ENCODE measurements at places on chromosomes 1 and 21. TPM values are rescaled to one million over a fixed set of nuclear protein-coding genes. Genes with fewer than 3 reads are reported as not detected.
A peak's percentile ranks its signal among the peaks of the same experiment; 100 is the strongest.

The DNAJC6 gene
- 4.7 TPM for total RNA-seq

The FAM72B gene
- total RNA-seq = not detected

The CRYBG2 gene
- not detected for total RNA-seq

The GRHL3 gene
- total RNA-seq = not detected

The KRTAP12-2 gene
- not detected for total RNA-seq

The SLC44A5 gene
- 0.58 TPM for total RNA-seq

The FALEC gene
- total RNA-seq = 0.44 TPM

The MYOM3 gene
- 440 TPM for total RNA-seq

The MPC2 gene
- total RNA-seq = 267 TPM

The TMEM82 gene
- not detected for total RNA-seq

The PROX1 gene
- 80.6 TPM for total RNA-seq

The INTS7 gene
- total RNA-seq = 9.5 TPM

The BRDT gene
- not detected for total RNA-seq

The PLA2G5 gene
- total RNA-seq = 51.4 TPM

- no peak for DNase-seq
Measured at GRCh38 chr1:94218332-94218731, 19.1 kb downstream of the ARHGAP29 start.

DNA sequence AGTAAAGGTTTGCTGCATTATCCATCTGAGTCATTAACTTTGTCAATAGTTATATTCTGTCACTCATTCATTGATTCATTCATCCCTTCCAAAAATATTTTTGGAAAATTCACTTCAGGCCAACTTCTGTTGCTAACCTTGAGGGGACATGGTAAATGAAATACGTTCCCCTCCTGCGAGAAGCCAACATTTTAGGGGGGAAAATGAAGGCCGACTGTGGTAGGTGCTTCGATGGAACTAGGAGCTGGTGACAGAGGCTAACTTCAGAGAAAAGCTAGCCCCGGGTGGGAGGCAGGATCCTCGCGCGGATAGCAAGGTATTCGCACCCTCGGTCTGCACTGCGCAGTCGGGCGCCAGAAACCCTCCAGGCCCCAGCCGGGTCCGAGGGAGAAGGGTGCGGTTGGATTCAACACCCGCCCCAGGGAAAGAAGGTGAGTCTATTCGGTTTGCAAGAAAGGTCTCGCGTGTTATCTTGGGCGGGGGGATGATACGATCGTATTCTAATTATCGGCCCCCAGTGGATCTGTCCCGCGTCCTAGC, 646 bp upstream of the RRP15 start:
- DNase-seq = no peak

- DNase-seq = peak; percentile 42
Measured at GRCh38 chr1:11550664-11551283, 71.8 kb downstream of the DISP3 start.

GRCh38 chr1:18064534-18064933, 43.1 kb upstream of the IGSF21 start:
- DNase-seq = no peak

- peak; percentile 20 for DNase-seq
Measured at GRCh38 chr21:33266789-33267135, 595 bp downstream of the IL10RB start.

DNA sequence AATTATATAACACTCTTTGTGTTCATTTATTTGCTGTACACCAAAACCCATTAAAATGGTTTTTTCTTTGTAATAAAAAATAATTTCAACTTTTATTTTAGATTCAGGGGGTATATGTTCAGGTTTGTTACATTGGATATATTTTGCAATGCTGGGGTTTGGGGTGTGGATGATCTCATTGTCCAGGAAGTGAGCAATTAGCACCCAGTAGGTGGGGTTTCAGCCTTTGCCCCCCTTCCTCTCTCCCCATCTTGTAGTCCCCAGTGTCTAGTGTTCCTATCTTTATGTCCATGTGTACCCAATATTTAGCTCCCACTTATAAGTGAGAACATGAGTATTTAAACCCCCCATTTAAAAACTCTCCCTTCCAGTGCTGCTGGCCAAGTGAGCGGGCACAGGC, 184.6 kb downstream of the RHOU start:
- DNase-seq = no peak

DNA sequence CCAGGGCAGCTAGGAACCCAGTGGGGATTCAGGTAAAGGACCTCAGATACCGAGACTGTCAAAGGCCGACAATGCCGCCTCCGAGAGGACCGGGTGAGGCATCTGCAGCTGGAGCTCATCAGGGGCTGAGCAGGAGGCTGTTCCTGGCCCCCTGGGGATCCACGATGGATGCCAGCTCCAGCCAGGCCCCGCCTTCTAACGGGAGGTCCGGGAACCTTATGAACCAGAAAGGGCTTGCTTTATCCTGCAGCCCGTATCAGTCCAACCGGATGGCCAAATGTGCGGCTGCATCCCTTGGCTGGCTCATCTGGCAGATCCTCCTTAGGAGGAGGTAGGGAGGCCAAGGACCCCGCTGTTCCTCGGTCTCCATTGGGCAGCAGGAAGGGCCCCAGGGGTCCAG, 32.0 kb downstream of the SLC45A1 start:
- DNase-seq = peak; percentile 66

GRCh38 chr1:86782482-86782881, 78.1 kb downstream of the SH3GLB1 start:
- DNase-seq = no peak

DNA sequence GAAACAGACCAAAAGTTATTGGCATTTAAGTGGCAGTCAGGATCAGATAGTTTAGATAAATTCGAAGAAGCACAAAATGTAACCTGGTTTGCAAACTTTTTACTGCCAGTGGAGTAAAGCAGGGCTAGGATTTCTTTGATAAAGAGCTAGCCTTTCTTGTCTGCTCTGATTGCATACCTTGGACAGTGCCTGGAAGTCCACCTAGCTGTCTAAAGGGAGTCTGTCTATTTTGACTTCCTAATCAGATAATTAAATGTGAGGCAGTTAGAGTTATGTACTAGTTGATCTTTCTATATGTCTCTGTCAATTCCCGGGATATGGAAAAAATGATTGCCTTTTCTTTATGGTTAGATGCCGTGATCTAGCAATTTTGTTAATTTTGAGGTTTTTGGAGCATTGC, 4.1 kb downstream of the GPSM2 start:
- no peak for DNase-seq

- peak; percentile 41 for DNase-seq
Measured at GRCh38 chr1:157154940-157155514, 16.8 kb upstream of the ETV3 start.

GRCh38 chr1:41025979-41026819, 4.7 kb upstream of the SLFNL1 start:
- no peak for DNase-seq

DNA sequence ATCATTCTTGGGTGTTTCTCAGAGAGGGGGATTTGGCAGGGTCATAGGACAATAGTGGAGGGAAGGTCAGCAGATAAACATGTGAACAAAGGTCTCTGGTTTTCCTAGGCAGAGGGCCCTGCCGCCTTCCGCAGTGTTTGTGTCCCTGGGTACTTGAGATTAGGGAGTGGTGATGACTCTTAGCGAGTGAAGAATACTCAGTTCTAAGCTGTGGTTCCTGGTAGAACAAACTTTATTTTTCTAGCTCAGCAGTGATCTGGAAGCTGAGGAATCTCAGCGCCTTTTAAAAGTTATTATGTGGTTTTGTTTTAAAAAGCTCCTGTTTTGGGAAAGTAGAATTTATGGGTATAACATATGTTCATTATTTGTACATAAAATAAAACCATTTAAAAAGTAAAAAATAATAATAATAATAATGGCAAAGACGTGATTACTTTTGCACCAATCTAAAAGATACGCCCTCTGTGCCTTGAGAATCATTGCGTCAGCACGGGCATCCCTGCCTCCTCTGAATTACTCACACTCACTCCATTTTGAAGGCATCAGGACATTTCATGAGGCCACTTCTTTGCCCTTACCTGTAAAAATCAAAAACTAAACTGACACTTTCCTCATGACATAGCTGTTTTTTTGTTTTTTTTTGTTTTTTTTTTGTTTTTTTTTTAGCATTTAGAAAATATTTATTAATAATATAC, 29.7 kb upstream of the TNFRSF1B start:
- no peak for DNase-seq

GRCh38 chr1:224779536-224779935, 149.9 kb upstream of the DNAH14 start:
- DNase-seq = no peak

GRCh38 chr21:38503583-38503982, 5.3 kb upstream of the ERG start:
- no peak for DNase-seq

DNA sequence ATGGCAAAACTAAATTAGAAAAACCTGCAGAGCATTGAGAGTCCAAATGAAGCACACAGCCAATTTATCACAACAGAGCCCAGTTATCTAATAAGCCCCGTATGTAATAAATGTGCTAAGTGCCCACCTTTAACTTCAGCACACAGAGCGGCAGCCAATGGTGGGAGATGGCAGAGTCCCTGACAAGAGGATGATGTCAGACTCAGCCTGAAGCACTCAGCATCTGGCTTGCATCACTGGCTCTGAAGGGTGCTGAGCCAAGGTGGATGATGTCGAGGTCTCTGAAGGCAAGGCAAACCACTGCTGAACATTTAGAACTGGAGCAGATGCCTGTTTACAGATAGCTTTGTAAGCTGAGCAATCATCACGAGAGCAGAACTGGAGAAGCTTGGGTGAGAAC, 118.3 kb downstream of the NUF2 start:
- peak; percentile 28 for DNase-seq

GRCh38 chr1:57632401-57632800, 208.5 kb upstream of the DAB1 start:
- no peak for DNase-seq

GRCh38 chr1:56199956-56200355, 379.4 kb downstream of the PLPP3 start:
- DNase-seq = no peak

DNA sequence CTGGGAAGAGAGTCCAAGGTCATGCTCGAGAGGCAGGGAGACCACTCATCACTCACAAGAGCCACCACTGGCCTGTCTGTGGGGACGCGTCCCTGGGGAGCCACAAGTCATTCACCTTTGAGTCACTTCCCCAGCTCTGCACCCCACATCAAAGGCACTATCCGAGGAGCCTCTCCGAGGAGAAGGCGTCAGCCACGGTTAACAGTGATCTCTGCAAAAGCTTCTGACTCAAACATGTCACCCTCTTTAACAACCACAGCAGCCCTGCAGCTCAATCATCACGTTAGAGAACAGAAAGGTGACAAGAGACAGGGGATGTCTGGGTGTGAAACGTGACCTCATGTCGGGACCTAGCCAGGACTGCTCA, 9.0 kb downstream of the LRRC47 start:
- DNase-seq = no peak

GRCh38 chr1:161138431-161138830, 6.0 kb upstream of the DEDD start:
- no peak for DNase-seq

GRCh38 chr1:233603478-233603877, 10.4 kb upstream of the KCNK1 start:
- DNase-seq = no peak

DNA sequence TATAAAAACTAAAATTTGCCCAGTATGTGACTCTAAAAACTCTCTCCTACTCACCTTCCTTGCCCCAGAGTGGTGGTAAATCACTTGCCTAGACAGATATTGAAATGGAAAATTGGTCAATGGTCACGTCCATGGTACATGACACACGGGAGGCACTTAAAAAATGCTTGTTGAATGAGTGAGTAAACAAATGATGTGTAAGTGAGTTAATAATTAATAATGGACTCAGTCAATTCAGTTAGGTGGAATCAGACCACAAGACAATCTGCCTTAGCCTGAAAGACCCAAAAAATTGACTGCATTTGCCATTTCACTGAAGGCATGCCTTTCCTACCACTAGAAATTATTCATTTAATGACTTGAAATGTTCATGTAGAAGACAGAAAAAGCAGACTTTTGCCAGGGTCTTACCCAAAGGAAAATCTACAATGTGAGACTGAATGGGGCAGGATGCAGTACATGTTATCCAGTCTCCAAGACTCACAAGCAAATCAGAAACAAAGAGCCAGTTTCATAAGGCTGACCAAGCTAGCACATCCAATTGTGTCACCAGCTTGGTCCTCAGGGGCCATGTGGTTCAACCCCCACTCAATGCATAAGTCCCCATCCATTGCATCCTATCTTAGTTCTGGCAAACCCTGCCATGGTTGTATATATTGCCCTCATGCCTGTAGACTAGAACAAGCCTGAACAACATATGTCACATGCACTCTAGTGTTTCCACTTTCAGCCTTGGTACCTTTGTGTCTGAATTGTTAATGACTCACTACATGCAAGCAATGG, 73.6 kb downstream of the TBX15 start:
- DNase-seq = no peak

DNA sequence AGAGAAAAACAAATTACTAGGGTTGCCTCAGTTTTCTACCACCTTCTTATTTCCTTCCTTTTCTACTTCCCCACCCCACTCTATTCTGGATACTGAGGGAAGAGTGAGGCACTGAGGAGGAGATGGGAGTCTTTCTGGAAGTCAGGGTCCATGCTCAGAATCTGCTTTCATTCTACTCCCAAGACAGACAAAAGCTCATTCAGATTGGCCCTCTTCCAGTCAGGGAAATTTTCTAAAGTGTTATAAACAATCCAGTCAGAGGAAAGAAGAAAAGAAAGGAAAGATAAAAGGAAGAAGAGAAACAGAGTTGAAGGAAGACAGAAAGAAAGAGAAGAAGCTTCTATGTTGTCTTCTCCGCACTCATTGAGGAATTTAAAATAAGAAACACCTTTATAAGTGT, 228.6 kb downstream of the COP1 start:
- DNase-seq = no peak

DNA sequence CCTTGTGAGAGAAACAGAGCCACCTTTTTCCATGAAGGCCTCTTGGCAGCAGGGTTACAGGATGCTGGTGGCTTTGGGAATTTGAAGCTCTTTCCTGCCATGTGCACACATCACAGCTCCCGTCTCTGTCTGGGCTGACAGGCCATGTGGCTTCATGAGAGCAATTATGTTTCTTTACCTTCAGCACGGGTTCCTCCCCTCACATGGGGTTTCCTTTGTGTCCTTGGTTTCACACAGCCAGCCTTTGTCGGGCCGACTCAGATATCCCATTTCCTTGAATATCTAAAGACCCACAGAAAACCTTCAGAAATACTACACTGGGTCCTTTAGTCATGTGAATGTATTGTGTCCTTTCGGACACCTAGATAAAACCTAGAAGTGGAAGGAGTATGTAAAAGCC, 7.1 kb downstream of the CLIC6 start:
- no peak for DNase-seq

DNA sequence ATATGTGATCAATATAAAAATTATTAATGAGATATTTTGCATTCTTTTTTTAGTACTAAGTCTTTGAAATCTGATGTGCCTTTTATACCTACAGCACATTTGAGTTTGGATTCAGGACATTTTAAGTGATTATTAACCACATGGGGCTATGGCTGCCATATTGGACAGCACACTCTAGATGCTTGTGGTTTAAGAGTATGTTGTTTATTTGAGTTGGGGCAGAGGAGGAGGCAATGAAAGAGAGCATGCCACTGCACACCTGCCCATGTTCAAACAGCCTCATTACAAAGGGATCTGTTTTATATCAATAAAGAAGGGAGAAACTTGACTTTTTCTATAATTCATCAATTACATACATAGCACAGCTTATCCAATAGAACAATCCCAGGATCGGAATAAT, 99.4 kb upstream of the EDEM3 start:
- DNase-seq = no peak

GRCh38 chr1:234553240-234554188, 56.5 kb downstream of the IRF2BP2 start:
- no peak for DNase-seq
